ENCODE measurements at places on chromosomes 4 and X.

DNA sequence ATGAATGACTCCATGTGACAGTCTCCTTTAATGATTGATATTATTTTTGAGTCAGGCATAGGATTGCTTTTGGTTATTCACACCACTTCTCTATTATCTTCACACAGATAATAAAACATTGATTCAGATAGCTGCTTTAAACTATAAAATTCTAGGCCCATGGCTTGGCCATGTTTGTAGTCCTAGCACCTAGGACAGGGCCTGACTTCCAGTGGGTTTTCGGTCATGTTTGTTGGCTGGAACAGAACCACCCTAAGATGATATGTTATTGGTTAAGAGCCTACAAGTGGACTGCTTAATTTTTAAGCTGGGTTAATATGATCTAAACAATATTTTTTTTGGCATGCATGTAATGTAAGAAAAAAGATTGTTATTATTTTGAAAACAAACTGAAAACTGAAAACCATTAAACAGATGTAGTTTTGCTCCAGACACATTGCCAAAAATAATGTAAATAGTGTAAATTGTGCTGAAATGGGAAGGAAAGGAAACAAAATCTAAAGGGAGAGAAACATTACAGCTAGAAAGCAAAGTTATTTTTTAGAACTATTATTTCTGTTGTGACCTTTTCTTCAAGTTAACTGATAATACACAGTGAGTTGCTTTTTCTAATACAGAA lies 98.0 kb downstream of the FRAS1 start:
- no peak for DNase-seq

- DNase-seq = no peak
Observed at GRCh38 chr4:77714514-77714913, 104.7 kb downstream of the CNOT6L start.

DNA sequence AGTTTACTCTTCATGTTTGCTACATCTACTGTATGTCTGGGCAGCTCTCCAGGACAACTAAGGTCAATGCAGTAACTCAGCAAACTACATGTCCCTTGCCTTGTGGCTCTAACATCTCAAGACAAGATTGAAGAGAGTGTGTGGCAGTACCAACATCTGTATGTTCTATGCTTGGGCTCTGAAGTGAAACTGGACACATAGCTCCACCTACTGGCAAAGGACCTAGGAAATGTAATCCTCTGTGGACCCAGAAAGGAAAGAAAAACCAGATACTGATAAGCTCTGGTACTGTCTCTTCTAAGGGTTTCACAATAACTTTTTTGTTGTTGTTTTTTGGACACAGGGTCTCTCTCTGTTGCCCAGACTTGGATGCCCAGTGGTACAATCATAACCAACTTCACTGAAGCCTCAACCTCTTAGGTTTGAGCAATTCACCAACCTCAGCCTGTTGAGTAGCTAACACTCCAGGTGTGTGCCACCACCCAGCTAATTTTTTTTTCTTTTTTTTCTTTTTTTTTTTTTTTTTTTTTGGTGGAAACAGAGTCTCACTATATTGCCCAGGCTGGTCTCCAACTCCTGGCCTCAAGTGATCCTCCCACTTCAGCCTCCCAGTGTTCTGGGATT lies 64.1 kb downstream of the QDPR start:
- peak; percentile 84 for DNase-seq

DNA sequence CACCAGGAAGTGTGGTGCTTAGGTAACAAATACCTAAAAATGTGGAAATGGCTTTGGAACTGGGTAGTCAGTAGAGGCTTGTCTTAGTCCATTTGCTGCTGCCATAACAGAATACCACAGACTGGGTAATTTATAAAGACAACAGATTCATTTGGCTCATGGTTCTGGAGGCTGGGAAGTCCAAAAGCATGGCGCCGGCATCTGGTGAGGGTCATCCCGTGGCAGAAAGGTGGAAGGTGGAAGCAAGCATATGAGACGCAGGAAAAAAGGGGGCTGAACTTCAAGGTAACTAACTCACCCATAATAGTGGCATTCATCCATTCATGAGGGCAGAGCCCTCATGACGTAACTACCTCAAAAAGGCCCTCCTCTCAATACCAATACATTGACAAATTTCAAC lies 6.6 kb downstream of the FAM3A start:
- no peak for DNase-seq

Data from MCF 10A (cell line).